HT-29 (cell line): ENCODE measurements at places on chromosomes 3 and 15. TPM values are rescaled to one million over a fixed set of nuclear protein-coding genes. Genes with fewer than 3 reads are reported as not detected.

DNA sequence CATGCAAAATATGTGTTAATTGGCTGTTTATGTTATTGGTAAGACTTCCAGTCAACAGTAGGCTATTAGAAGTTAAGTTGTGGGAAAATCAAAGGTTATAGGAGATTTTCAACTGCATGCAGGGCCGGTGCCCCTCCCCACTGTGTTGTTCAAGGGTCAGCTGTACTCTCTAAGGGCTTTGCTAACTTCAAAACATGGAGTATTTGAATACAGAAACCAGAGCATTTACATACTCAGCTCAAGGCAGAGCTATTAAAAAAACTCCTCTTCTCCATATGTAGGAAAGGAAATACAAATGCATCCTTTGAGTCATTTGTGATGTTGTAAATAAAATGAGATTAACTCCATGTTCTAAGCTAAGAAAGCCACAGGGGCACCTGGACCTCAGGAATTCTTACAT is 16.8 kb downstream of the IL17RB start:
- no peak for DNase-seq

The GRM7 gene
- total RNA-seq: 0.08 TPM in 1 of 2 replicates, not detected in the other

DNA sequence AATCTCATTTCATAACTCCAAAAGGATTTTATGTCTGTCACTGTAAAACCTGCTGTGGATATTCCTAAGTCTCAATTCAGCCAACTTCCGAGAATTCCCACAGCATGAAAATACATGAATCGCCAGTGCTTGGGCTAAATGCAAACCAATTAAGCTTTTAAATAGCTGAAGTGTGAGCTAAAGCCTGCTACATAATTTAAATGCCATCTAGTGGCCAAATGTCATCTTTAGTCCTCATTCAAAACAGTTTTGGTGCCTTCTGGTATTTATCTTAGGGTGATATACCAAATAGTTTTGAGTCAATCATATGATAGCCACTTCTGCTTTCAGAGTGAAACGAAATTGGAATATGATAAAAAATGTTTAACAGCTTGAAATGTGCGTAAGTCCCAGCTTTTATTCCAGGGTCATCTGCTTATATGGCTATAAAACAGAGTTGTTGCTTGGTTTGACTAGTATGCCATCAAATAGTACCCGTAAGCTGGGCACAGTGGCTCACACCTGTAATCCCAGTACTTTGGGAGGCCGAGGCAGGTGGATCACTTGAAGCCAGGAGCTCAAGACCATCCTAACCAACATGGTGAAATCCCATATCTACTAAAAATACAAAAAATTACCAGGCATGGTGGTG is 41.8 kb upstream of the CCNL1 start:
- DNase-seq: peak; percentile 53

The SCG3 gene
- not detected in 2 replicates for total RNA-seq

The ISLR2 gene
- not detected in 2 replicates for total RNA-seq

The TRH gene
- total RNA-seq: not detected in 2 replicates
